ENCODE measurements at places on chromosomes 5 and 9. TPM values are rescaled to one million over a fixed set of nuclear protein-coding genes. Genes with fewer than 3 reads are reported as not detected.

Gene ZBED3
- total RNA-seq, result 15.4 TPM

DNA sequence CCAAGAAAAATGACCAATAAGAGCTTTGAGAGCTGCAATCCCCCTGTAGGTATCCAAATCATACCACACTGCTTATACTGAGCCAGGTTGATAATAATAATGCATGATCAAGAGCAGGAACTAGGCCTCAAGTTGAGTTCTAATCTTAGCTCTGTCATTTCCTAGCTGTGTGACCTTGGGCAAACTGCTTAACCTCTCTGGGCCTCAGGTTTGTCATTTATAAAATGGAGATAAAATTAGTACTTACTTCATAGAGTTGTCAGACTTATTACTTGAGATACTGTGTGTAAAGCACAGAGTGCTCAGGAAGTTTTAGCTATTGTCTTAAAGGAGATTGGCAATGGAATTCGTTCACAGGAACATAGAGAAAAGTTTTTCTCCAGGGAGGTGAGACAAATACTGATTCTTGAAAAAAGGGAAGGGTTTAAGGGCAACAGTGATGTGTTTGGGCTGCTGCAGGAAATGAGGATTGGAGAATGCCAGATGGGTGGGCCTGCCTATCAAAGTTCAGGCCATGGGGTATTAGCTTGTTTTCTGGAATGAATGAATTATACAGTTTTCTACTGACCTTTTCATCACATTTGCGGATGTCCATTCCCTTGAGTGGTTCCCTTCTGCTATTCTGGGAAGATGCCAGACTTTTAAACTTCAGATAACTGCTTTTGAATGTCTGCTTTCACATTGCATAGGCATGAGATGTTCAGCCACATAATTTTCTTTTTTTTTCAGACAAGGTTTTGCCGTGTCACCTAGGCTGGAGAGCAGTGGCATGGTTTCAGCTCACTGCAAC is 10.2 kb upstream of the ATP6V0E1 start:
- peaks cover 15% of the 10 kb centered on the region for H3K27me3 ChIP-seq
- no peak overlapping the region for H3K4me3 ChIP-seq
- no peak for DNase-seq
- peaks cover 4% of the 10 kb centered on the region for H3K36me3 ChIP-seq

Gene FAM151B
- total RNA-seq, result 2.9 TPM

DNA sequence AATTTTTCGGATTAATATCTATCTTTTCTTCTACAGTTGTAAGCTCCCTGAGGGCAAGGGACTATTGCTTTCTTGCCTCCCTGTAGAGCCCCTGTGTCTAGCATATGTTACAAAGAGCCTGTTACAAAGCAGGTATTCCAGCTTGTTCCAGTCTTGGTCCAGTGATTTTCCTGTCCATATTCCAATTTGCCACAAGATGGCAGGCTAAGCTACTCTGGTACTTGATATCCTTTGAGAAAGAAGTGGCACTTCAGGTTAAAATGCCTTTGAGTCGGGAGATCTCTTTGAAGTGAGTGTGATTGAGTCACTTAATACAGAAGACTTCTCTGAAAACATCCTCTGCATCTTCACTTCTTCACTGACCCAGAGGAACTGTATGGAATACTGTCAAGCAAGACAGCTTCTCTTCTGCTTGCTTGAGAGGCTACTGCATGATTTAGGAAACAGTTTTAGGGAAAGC is 24.5 kb downstream of the CAVIN4 start:
- no peak for DNase-seq
- H3K36me3 ChIP-seq, result no peaks in the 10 kb centered on the region
- H3K4me1 ChIP-seq, result peaks cover 15% of the 10 kb centered on the region
- H3K27ac ChIP-seq, result no peak overlapping the region

DNA sequence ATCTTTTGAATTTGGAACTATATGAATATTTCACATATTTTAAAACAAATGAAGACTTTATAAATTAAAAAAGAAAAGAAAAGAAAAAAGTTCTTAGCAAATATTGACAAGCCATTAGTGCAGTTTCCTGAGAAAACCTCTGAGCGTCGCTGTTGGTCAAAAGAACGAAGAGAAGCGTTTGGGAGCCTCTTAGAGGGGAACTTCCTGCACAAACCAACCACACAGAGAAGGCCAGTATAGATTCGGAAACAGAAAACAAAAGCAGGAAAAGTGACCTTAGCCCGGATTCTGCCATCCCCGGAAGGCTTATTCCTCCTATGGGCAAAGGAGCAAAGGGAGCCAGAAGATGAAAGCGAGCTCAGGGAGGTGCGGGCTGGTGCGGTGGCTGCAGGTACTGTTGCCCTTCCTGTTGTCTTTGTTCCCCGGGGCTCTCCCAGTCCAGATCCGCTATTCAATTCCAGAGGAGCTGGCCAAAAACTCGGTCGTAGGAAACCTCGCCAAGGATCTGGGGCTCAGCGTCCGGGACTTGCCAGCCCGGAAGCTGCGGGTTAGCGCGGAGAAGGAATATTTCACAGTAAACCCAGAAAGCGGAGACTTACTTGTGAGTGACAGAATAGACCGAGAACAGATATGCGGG is at the start of gene PCDHGB2:
Gene PCDHGB2, plus strand, starts transcription at position 205 of the 637 bp plus-strand sequence. Its CDS starts 142 bp downstream, at position 347.
- H3K27me3 ChIP-seq, result no peaks in the 10 kb centered on the region
- H3K4me1 ChIP-seq, result no peaks in the 10 kb centered on the region
- no peak for DNase-seq
- H3K27ac ChIP-seq, result no peak within 1 kb of the TSS
- H3K36me3 ChIP-seq, result no peaks in the 10 kb centered on the region

Gene FAM81B
- 2.4 TPM for total RNA-seq

Gene ADCY2
- total RNA-seq, result 5.7 TPM

Gene TRIP13
- total RNA-seq, result 9.3 TPM

DNA sequence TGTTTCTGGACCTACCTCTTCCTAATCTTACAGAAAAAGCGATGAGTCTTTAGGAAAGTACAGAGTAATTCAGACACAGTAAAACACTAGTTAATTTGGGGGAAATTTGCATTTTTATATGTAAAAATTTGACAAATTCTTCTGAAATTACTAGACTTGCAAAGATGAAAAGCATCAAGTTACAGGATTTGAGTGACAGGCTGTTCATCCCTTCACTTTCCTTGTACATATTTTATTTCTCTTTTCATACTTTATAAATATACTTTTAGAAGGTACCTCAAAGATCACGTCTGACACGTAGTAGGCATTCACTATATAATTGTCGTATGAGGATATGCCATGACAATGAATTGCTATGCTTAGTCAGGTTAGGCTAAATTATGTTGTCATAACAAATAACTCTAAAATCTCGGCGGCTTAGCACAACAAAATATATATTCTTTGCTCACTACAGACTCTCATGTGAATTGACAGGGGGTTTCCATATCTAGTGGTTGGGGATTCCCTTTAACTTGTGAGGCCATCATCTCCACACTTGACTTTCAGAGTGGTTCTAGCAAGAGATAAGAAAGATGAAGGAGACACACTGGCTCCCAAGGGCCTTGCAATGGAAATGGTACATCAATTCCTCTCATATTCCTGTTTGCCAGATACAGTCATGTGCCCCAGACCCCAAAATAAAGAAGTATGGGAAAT is 154.1 kb upstream of the TUT7 start:
- H3K4me1 ChIP-seq, result peaks cover 29% of the 10 kb centered on the region
- peaks cover 10% of the 10 kb centered on the region for H3K27me3 ChIP-seq
